Mesenchymal stem cell (in vitro differentiated cells and primary cell): ENCODE measurements at places on chromosomes 12 and 14.
A peak's percentile ranks its signal among the peaks of the same experiment; 100 is the strongest.

GRCh38 chr12:132874175-132874574 lies 13.2 kb downstream of the CHFR start:
- no peak for DNase-seq

DNA sequence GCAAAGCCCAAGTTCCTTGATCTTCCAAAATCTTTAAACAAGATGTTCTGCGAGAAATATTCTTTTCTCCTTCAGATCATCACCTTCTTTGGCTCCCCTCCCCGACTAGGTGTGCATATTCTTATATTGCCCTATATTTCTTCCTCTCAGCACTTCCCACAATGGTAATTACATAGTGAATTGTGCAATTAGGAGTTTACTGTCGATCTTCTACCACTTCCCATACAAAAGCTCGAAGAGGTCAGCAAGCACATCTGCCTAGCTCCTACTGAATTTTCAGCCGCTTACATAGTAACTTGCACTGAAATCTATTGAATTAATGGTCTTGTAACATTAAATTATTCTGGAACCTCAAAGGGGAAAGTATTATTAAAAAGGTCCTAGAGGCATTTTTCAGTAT lies 16.7 kb downstream of the OSBPL8 start:
- no peak for DNase-seq

DNA sequence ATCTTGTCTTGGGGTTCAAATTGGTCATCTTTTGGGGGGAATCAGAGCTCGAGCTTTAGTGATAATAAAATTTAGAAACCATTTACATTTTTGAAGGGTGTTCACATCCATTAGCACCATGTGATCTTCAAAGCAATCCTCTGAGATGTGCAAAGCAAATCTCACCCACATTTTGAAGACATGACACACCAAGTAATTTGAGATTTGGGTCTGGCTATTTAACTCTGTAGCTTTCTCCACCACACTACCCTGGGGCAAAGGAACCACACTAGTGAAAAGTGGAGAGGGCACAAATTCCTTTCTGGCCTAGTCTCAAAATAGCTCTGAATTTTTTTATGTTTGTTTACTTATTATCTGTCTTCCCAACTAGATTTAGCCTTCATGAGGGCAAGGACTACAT lies 46.6 kb upstream of the TMEM233 start:
- no peak for DNase-seq

DNA sequence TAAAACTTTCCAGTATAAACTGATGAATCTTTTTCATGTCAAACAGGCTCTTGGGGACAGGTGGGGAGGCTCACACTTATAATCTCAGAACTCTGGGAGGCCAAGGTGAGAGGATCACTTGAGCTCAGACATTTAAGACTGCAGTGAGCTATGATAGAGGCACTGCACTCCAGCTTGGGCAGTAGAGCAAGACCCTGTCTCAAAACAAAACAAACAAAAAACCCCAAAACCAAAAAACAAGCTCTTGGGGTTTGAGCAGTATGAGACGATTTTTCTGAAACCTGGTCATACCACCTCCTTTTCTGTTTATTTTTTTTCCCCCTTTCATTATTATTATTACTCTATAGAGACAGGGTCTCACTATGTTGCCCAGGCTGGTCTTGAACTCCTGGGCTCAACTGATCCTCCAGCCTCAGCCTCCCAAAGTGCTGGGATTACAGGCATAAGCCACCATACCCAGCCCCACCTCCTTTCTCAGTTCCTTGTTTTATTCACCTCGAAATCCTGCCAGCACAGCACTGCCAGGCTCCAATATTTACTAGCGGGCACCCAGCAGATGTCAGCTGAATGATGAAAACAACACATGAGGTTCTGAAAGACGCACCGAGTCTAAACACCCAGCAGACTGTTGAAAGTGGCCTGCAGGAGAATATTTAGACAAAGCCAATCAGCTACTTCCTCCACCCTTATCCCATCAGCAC lies 19.5 kb upstream of the CDK17 start:
- DNase-seq: no peak

DNA sequence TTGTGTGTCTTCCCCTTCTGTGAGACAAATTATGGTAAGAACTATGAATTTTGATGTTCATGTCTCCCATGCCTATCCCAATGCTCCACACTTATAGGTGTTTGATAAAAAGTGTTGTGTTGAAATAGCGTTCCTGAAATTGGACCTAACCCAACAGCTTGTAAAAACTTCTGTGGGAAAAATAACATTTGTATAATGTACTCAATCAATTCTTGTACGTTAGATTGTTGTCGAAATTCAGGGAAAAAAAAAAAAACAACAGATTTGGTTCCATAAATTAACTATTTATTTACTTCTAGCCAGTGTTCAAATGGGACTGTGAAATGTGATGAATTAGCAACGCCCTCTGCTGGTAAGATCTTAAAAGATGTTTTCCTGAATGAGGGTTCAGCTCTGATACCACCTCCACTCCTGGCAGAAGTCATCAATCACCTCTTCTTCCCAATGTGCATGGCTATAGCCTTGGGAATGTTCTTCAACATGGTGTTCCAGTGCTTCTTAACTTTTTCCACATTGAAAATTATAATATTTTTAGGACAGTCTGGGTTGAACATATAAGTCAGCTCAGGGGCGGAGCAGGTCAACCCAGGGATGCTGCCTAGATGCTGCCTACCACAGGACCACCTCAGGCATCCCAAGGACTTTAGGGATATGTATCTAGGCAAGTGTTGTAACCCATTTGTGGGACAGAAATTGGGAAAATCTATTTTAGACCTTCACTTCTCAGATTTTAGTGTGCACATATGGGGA lies 170.6 kb downstream of the OTOGL start:
- peak; percentile 59 for DNase-seq

DNA sequence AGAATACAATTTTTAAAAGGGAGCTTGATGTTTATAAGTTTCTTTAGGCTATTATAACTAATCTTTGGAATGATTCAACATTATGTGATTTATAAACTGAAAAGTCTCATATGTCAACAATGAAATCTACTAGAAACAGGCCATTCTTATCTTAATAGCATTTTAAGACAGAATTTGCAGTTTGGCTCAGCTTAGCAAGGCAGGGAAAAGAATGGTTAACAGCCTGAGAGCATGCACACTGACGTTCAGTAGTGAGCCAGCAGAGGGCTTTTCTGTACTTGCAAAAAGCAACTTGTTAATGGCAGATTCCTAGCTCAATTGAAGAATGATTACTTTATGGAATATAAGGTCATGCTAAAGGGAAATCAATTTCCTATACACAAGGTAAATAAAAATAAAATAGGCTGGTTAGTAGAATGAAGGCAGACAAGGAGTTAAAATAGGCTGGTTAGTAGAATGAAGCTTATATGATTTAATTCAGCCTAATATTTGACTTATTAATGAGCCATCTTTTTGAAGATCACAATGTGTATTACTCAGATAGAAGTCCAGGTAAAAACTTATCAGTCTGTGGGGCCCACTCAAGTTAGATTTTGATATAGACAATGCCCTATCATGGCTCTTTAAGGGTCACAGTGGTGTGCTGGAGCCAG lies 95.9 kb downstream of the OTOGL start:
- DNase-seq: peak; percentile 67

DNA sequence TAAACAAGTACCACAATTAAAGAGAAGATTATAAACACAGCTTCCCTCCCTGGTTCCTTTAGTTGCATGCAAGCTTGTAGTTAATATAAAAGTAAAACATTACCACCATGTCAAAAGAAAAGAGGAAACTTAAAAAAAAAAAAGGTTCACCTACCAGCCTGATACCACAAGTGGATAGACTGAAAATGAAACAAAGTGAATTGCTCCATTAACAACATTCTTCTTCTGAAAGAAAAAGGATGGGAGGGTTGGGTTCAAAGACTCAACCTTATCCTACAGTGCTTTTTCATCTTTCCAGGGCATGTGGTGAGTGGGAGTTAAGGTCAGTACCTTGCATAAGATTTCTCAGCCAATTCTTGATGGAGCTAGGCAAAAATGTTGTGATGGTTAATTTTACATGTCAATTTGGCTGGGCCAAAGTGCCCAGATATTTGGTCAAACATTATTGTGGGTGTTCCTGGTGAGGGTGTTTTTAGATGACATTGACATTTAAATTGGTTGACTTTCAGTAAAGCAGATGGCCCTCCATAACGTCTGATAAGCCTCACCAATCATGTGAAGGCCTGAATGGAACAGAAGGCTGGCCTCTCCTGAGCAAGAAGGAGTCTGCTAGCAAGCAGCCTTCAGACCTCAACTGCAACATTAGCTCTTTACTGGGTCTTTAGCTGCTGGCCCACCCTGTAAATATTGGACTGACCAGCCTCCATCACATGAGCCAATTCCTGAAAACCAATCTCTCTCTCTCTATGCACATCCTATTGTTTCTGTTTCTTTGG lies 28.8 kb downstream of the VCPKMT start:
- no peak for DNase-seq

DNA sequence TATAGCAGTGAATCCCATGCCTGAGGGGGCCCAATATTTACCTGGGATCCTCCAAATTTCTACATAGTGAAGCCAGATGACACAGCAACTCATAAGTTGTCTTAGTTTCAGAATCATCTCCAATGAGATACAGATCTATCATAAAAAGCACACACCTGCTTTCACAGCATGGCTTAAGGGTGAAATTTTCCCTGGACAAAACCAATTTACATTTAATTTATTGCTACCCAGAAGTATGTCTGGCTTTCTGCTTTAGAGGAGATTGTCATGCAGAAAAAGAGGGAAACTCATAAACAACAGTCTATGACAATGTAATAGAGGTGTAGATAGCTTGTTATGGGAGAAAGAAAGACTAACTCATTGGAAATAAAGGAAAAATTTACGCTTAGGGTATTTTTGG lies 113.0 kb downstream of the MGAT4C start:
- no peak for DNase-seq

DNA sequence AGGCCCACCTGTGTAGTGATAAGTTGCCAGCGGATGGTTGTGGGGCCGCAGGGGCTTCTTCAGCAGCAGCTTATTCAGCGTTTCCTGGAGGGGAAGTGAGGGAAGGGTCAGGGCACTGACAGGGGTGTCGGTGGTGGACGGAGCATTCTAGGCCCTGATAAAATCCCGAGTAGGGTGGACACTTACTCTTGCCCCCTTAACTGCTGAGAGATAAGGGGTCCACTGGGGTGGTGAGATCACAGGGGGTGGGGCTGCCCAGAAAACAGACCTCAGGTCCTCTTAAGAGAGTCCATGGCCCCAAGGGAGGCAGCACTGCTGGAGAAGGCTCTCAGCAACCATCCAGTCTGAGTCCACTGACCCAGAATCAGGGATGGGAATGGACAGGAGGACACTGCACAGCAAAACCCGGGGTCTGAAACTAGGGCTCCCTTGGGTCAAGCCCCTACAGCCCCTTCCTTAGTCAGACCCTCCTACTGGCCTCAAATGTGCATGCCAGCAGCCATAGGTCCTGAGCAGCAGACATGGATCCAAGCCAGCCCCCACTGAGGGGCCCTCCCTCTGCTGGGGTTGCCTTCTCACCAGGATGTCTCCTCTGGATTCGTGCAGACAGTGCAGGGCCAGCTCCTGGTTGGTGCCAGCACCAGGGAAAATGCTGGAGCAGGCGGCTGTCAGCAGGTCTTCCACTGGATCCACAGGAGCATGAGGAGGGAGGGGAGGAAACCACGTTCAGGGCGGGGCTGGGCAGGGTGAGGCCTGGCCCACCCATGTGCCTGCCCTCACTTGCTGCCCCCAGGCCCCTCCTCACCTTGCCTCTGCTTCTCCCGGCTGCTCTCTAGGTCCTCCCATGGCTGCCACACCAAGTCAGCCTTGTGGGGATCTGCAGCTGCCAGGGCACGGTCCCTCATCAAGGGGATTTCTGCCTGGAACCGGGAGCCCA lies 12.1 kb upstream of the PNMA1 start:
- no peak for DNase-seq

GRCh38 chr12:52990206-52990605 lies 16.1 kb upstream of the EIF4B start:
- peak; percentile 38 for DNase-seq

DNA sequence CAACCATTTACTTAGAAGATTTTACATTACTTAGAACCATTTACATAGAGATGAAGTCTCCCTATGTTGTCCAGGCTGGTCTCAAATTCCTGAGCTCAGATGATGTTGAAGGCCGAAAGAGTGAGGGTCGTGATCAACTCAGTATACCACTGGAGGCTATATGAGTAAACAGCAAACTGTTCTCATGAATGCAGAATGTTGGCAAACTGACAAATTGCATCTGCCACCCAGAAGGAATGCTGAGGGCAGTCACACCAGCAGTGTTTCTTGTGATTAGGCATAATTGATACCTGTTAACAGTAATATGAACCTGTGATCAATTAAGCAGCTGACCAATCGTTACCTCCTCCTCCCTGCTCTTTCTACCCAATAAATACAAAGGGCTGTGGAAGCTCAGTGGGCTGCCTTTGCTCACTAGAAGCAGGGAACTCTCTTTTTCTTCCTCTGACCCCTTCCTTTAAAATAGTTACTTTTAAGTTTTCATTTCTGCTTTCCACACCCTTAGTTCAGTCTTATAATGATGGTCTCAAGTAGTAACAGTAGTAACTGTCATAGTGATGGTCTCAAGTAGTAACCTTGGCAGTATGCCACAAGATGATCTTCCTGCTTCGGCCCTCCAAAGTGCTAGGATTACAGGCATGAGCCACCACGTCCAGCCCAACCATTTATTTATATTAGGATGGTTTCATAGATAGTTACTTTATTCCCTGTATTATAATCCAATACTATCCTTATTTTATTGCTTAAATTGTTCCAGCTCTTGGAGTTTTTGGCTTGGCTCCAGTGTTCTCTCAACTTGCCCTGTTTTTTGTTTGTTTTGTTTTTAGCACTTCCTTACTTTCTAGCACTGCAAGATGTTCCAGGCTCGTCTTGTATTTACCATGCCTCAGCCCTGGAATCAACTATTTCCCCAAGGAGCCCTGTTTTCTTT lies 25.8 kb downstream of the LIMA1 start:
- DNase-seq: peak; percentile 82

GRCh38 chr12:27164330-27165040 lies 79.6 kb upstream of the STK38L start:
- no peak for DNase-seq

DNA sequence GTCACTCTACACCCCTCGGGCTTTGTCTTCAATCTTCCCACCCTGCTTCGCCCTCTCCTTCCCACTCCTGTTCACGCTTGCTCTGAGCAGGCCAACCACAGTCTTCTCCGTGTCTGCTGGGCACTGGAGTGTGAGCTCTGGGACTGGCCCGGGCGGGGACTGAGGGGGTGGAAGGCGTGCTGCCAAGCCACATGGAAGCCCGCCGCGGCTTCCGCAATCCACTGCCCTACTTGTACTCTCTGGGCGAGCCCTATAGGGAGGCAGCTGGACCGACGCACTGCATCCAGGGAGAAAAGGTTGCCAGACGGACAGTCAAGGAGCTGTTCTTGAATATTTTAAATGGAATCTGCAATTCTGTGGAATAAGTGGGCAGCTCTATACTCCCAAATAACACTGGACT lies 24.8 kb downstream of the GOLGA3 start:
- DNase-seq: no peak

DNA sequence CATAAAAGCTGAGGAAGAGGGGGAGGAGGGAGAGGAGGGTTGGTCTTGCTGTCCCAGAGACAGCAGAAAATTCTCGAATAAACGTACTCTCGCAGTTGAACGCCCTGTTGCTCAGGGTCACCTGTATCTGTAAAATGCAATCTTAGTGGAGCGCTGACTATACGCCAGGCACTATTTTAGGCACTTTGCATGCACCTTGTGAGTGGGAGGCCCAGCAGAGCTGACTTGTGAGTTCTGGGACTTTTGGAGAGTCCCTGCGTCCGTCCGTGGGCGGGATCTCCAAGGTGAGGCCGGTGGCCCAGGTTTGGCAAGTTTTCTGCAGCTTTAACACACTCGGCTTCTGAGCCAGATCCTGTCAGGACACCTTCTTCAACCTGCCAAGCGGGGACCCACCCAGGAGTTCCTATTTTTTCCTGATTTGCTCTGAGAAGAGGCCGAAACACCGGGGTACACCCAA lies 32.5 kb upstream of the PLEKHG6 start:
- DNase-seq: no peak

- no peak for DNase-seq
Measured at GRCh38 chr14:100103250-100104005, 38.2 kb downstream of the EVL start.
